ENCODE measurements at places on chromosomes 11 and 22.

DNA sequence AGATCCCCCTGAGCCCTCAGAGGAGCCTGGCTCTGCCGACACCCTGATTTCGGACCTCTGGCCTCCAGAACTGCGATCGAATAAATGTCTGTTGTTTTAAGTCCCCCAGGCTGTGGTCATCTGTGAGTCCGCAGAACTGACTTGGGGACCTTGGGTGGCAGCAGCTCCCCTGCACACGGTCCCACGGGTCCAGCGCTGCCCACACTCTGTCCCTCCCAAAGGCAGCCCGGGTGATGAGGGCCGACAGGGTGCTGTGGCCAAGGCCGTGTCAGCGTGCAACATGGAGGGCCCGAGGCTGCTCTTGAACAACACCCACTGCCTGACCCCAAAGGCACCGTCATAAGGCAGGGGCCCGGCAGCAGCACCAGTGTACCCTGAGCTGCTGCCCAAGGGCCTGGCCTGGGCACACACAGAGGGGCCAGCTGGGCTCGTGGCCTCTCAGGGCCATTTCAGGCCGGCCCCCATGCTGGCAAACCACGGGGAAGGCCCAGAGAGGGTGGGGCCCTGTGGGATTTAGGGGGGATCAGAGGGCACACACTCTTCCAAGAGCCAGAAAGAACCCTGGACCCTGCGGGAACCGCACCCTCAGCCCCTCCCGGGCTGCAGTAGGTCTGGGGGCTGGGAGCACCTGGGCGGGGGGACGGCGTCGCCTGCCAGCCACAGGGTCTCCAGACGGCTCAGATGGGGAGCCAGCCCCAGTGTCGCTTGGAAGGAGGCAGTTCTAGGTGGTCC lies 77.1 kb upstream of the PRR5 start:
- DNase-seq, result no peak

- no peak for DNase-seq
These were observed 57.7 kb downstream of the SHANK2 start for GRCh38 chr11:71194710-71195109.

- DNase-seq, result peak; percentile 17
These were observed 31.5 kb downstream of the ARVCF start for GRCh38 chr22:19984851-19985811.

DNA sequence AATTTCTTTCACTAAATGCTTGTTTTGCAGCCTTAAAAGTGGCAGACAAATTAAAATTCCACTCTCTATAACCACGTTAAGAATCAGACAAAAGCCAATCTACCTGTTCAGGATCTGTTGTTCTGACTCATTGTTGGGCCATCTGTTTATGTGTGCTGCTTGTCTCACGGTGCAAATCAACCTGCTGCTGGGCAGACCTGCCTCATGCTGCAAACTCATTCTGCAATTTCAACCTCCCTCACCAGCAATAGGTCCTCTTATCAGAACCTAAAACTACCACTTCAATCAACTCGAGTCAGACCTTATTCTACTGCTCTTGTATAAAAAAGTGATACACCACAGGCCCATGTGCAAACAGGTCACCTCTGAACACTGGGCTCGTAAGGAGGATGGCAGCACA lies 75.1 kb downstream of the LARGE2 start:
- peak; percentile 91 for DNase-seq

- no peak for DNase-seq
These were observed 56.0 kb downstream of the PACS1 start for GRCh38 chr11:66126064-66126463.

- DNase-seq, result no peak
These were observed 413 bp downstream of the CBX7 start for GRCh38 chr22:39152024-39152510.
